Activated CD8-positive, alpha-beta T cell treated with anti-CD3 and anti-CD28 coated beads for 36 hours (primary cell): ENCODE measurements at places on chromosomes 16 and 17. TPM values are rescaled to one million over a fixed set of nuclear protein-coding genes. Genes with fewer than 3 reads are reported as not detected.

SCIMP gene
- total RNA-seq, result 0.13 TPM

TNFRSF13B gene
- total RNA-seq, result not detected

SOX8 gene
- 1.6 TPM for total RNA-seq

MINK1 gene
- total RNA-seq, result 51.5 TPM

MGAT5B gene
- total RNA-seq, result not detected

PPP1R27 gene
- total RNA-seq, result not detected

KRT27 gene
- total RNA-seq, result not detected

NCBP3 gene
- total RNA-seq, result 41.1 TPM

RHBDF2 gene
- total RNA-seq, result 19.9 TPM

CPHXL2 gene
- total RNA-seq, result not detected

SLX1A gene
- total RNA-seq, result 116 TPM

UTS2R gene
- not detected for total RNA-seq

NPIPB9 gene
- total RNA-seq, result 3.8 TPM

PYY gene
- not detected for total RNA-seq
